NCI-H226 (cell line): ENCODE measurements at places on chromosomes 2 and 18.

- DNase-seq: no peak
Observed at GRCh38 chr2:62305421-62306176, 109.7 kb downstream of the B3GNT2 start.

DNA sequence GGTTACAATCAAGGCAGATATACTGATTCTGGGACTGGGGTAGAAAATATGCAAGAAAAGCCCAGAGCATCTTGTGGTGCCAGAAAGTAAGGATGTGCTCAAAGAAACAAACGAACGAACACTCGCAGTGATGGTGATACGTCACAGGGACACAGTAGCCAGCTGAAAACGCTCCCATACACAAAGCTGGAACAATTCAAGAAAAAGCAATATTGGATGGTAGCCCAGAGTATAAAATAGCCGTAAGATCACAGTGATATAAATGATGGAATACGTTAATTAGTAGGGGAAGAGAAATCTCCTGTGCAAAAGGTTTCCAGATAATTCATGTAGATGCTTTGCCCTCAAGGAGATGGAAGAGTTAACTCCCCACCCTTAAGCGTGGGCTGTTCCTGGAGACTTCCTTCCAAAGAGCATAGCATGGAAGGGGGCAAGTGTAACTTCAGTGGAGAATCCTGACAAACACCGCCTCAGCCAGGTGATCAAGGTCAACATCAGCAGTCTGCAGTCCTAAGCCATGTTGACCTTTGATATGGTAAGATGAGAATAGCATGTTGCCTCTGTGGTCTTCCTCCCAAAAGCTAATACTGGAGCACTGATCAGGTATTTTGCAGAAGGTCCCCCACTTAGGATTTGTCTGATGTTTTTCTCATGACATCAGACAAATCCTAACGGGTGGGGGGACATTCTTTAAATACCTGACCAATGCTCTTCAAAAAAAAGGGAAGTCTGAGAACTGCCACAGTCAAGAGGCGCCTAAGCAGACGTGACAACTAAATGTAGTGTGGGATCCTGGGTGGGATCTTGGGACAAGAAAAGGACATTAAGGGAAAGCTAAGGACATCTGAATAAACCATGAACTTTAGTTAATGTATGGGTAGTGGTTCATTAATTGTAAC, 99.0 kb downstream of the NCK2 start:
- DNase-seq: no peak

DNA sequence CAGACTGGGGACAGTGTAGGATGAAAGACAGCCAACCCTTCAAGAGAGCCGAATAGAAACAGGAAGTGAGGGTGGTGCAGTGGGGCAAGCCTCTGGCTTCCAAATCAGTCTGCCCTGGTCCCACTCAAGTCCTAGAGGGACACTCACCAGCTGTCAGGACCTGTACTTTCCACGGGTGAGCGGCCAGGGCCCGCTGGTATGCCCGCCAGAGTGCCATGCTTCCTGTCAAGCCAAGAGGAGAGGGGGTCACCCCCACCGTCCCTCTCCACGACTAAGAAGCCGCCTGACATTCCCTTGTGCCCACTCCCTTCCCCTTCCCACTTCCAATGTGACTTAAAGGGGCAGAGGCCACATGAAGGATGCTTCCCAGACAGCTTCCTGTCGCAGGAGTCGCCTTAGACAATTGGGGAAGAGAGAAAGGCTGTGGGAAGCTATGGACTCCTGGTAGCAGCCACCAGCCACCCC, 564 bp downstream of the MPV17 start:
- DNase-seq: no peak

DNA sequence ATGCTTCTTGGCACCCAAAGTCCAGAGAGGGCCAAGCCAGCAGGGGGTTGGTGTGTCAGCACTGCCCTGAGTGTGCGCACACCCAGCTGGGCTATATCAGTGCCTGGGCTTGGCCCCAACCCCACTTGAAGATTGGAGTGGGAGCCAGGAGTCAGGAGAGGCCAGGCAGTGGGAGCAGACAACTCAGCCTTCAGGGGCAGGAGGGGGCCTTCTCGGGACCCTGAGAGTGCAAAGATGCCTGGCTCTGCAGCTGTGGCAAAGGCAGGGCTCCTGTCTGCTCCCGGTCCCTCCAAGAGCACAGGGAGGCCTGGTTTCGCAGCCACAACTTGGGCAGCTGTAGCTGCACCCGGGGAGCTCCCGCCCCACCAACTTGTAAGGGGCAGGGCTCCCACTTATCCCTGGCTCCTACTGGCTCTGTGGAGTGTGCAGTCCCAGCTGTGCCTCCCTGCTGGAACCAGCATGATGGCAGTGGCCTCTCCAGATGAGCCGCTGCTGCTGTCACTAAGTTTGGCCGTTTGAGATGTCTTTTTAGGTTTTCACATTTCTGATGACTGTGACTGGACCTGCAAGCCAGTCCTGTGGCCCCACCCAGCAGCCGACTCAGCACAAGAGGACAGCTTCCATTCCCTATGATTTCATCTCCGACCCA, 148.8 kb upstream of the HS6ST1 start:
- DNase-seq: no peak

DNA sequence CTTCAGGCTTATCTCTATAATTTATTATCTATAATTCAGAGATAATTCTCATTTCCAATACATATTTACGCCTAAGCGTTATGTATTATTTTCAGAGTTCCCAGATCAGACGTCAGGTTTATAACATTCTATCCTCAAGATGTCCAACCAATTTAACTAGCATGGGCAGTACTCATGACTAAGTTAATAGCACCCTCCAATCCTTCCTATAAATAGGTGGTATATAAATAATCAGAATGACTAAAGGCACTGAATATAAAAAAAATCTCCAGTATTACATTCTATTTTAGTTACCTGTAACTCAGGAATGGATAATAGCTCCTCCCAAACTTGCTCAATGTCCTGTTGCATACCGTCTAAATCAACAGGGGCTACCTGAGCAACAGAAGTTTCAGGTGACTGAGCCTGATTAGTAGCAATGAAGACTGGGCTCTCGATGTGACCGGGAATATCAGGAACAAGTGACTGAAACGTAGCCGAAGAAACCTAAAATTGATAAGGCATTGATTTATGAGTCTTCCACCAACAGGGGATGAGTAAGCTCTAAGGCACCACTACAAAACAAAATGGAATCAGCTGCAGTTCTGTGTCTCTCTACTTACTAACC, 19.6 kb downstream of the HNRNPA3 start:
- no peak for DNase-seq

DNA sequence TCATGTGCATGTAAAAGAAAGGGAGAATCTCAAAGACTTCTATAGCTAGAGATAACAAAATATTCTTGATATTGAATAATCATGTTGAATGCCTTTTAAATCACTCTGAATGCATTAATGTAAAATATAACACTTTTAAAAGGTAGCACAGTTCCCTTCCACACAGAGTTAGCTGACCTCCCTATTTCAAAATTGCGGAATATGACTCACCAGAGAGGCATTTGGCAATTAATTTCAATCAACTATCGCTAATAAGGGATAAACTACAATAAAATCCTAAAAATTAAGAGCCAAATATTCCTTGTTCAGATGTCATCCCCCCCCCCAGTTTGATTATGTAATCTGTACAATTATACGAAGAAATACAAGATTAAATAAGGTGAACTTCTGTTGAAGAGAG, 29.3 kb downstream of the ZC3H15 start:
- DNase-seq: peak; percentile 13

GRCh38 chr18:57855551-57855950, 52.4 kb upstream of the ATP8B1 start:
- DNase-seq: no peak

DNA sequence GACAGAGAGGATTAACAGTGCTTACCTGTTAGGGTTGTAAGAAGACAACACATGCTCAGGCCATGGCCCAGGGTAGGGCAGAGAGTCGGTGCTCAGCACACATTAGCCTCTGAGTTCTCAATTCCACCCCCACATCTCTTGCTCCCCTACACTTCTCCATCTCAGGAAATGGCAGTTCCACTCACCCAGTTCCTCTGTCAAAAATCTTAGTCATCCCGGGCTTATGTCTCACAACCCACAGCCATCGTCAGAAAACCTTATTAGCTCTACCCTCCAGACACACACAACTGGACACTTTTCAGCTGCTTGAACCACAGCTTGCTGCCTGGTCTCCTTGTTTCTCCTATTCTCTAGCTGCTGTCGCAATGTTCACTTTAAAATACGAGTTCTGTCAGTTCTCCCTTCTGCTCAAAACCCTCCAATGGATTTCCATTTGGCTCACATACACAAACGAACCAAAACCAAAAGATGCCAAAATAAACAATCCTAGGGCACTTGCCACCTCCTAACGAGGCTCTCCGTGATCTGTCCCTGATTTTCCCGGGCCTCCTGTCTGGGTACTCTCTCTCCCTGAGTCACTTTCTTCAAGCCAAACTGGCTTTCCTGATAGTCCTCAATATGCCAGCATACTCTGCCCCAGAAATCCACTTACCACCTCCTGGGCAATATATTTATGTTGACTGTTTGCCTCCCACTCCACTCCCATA, 89.7 kb downstream of the KCTD1 start:
- peak; percentile 25 for DNase-seq

DNA sequence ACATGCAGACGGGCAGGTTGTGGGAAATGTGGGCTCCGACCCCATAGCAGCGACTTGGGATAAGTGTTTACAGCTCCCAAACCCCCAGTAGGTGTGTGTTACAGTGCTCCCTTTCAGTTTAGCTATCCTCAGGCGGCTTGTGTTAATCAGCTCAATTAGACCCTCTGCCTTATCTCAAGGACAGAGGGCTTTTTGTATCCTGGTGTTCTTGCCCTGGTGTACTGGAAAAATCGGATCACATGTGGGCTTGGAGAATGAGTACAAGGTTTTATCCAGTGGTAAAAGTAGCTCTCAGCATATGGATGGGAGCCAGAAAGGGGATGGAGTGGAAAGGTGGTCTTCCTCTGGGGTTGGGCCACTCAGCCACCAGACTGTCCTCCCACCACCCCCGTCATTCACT, 264.7 kb upstream of the SYT4 start:
- no peak for DNase-seq

DNA sequence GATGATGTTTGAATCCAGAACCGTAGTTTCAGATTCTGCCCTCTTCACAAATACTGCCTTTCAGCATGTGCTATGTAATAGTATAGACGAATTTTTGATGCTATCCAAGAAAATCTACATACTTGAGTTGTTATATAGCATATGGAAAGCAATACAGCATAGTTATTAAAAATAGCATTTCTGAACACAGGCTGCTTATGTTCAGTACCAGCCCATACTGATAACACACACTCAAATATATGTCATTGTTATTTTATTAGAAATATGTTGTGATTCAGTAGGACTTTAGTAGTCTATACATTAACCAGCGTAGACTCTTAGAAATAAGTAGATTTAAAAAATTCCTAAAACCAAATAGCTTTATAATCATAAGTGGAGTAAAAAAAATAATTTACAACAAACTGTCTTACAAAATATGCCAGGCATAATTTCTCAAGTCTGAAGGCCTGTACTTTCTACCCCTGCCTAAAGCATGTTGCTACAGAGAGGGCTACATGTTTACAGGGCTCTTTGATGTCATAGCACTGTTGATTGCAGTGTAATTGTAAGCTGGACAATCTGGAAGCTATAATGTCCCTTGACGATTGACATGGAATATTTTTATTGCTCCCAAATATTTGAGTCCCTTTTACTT, 86.3 kb downstream of the ASXL3 start:
- no peak for DNase-seq

- DNase-seq: peak; percentile 98
Observed at GRCh38 chr18:12597760-12598159, 60.1 kb downstream of the SPIRE1 start.

- no peak for DNase-seq
Observed at GRCh38 chr2:20919297-20919800, 96.4 kb upstream of the LDAH start.

GRCh38 chr2:110727923-110728322, 4.5 kb upstream of the ACOXL start:
- DNase-seq: no peak

DNA sequence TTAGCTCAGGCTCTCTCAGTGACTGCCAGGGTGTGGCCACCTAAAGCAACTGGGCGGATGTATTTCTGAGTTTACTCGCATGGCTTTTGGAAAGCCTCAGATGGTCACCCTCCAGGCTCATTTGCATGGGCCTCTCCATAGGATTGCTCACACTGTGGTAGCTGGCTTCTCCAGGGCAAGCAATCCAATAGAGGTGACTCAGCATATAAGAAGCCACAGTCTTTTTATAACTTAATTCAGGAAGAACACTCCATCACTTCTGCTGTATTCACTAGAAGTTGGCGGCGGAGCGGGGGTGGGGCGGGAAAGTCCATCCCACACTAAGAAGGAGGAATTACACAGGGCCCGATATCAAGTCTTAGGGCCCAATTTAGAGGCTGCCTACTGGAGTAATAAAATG, 3.6 kb upstream of the DOK6 start:
- DNase-seq: no peak

GRCh38 chr2:71927757-71928715, 219.6 kb downstream of the CYP26B1 start:
- DNase-seq: no peak

DNA sequence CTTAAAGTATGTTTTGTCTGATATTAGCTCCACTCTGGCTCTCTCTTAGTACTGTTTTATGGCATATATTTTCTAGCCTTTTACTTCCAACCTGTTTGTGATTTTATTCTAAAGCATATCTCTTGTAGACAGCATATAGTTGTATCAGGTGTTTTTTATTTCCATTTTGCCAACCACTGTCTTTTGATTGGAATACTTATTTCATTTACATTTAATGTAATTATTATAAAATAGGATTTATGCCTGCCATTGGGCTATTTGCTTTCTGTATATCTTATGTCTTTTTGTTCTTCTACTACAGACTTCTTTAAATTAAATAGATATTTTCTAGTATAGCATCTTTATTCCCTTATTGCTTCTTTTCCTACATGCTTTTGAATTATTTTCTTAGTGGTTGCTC, 67.3 kb downstream of the LRRC30 start:
- DNase-seq: no peak

DNA sequence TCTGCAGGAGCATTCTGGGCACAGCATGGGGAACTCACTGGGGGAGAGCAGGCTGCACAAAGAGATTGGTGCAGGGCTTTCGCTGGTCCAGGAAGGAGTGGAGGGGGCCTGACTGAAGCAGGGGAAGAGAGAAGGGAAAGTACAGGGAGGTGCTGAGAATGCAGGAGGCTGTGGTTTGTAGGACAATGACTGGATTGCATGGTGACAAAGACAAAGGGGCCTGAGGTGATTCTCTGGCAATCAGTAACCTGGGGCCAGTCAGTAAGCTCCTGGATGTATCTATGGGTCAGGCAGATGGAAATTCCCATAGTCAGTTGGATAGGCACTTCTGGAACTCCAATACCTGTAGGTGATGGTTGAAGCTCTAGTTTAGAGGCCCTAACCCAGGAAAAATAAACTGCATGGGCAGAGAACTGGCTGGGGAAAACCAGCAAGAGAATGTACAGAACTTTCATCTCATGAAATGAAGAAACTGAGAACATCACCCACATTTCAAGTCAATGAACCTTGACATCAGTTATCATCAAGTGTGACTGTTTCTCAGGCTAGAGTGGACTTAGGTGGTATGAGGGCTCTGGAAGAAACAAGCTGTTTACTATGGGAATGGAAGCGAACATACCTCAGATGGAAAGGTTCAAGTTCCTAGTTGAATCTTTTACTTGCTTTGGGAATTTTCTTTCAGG, 193.2 kb downstream of the TPGS2 start:
- no peak for DNase-seq

GRCh38 chr18:6414723-6415417, at the start of gene L3MBTL4:
L3MBTL4 (minus strand) TSS chr18:6414911; CDS start chr18:6311625, 103,286 bp downstream.
- DNase-seq: peak; percentile 54

- no peak for DNase-seq
Observed at GRCh38 chr2:80893711-80894110, 589.2 kb upstream of the LRRTM1 start.
